ENCODE measurements at places on chromosomes 12 and 14.

GRCh38 chr14:102316338-102316742 lies 3.2 kb upstream of the ZNF839 start:
- no peak for DNase-seq

GRCh38 chr12:132194056-132194455 lies 49.8 kb downstream of the NOC4L start:
- DNase-seq = no peak

- no peak for DNase-seq
Measured at GRCh38 chr12:20601668-20602280, 93.4 kb upstream of the SLCO1C1 start.

- peak; percentile 43 for DNase-seq
Measured at GRCh38 chr12:53743266-53744129, 8.3 kb downstream of the CISTR start.

- no peak for DNase-seq
Measured at GRCh38 chr14:100472094-100472455, 115.1 kb downstream of the BEGAIN start.

DNA sequence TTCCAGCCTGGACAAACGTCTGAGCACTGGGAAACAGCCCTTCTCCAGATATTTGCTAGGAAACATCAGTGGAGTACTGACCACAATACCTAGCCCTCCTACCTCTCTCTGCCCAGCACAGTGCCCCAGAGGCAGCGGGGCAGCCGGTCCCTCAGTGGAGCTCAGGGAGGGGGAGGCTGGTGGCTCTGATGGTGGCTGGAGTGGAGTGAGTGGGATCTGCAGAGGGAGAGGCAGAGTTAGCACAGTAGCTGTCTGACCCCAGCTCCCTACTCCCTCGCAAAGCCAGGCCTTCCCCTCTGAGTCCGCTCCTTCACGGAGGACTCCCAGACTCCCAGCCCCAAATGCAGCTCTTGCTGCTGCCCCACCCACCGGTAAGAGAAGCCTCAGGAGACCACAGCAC lies 30.0 kb downstream of the NCKAP5L start:
- DNase-seq = no peak

DNA sequence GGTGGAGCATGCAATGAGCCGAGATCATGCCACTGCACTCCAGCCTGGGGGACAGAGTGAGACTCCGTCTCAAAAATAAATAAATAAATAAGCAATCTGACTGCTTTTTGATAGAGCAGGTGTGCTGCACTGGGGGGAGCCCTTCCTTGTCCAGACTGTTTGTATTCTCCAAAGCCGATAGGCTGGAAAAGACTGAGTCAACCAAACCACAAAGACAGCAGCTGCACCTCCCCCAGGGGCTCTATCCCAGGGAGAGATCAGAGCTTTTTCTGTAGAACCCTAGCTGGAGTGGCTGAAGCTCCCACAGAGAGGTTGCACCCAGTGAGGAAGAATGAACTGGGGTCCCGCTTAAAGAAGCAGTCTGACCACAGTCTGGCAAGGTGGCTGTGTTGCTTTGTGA lies 45.8 kb upstream of the LALBA start:
- DNase-seq = no peak

DNA sequence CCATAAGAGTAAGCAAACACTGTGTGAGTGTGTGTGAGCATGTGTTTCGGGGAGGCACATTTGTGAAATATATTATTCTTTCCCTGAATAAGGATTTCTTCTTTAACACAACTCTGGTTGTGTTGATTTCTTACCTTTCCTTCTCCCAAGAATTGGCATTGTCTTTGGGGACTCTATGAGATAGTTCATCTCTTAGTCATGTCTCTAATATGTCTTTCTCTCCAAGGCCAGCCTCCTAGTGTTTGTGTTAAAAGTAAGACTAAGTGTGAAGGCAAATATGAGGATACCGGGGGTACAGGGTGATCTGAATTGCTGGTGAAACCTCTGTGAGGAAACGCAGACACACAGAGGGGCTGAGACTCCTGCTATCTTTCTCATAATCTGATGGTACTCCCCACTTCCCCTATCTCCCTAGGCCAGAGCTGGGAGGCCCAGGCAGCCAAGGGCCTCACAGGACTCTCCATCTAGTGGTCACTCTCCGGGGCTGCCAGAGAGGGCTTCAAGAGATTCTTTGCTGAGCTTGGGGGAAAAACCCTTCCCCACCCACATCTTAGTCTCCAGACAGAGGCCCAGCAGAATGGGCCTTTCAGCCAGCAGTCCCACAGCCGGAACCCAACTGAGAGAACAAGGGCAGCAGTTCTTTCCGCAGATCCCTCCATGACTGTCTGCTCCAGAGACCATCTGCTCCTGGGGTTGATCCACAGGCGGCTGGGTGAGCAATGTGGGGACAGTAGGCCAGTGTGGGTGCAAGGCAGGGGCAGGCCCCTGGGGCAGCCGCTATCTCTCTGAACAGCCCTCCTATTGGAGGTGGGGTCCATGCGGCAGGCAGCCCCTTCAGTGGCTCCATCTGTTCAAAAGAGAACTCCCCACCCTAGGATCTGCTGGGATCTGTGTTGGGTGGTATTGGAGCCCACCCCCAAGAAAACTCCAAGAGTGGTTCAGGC lies 5.8 kb upstream of the HOXC12 start:
- no peak for DNase-seq

DNA sequence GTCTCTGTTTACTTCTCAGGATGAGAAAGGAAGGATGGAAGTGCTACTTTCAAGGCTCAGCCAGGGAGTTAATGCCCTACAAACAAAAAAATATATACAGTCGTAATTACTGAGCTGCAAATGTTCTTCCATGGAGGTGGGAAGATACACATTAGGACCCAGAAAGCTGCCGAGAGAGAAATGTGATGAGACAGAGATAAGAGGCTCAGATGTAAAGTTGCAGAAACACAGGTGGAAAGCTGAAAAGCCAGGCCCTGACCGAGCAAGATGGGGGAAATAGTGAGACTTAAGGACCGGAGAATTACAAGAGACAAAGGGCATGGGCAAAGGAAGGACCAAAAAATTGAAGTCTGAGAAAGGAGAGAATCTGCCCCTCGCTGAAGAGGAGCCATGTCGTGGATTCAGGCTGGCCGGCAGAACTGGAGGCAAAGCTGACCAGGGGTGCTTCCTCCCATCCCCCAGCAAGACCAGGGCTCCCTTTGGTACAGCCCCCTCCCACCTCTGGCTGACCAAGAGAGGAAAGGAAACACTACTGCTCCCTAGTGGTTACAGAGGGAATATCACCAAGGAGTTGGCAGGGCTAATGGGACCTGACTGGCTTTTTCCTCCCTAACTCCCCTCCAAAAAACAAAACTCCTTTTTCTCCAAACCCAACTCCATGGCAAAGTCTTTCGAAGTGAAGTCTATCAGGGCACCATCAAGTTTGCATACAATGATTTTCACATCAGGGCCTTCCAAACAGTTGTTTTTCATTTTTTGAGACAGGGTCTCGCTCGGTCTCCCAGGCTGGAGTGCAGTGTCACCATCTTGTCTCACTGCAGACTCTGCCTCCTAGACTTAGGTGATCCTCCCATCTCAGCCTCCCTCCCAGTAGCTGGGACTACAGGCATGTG lies 12.1 kb downstream of the ZFHX2 start:
- no peak for DNase-seq

DNA sequence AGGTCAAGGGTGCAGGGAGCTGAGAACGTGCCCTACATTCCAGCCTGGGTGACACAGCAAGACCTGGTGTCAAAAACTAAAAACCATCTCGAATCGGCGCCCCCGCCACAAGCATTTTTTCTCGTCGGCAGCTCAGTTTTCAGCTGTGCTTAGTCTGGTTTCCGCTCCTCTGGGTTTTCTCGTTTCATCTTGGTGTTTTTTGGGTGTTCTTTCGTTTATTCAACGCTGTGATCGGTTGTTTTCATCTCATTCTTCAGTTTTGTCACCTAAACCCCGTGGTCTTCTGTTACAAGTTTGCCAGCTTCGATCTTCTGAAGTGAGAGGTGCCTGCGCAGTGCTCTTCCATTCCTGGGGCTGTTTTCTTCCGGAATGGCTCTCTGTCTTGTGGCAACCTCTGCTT lies 41.4 kb downstream of the NOC4L start:
- DNase-seq = peak; percentile 43

DNA sequence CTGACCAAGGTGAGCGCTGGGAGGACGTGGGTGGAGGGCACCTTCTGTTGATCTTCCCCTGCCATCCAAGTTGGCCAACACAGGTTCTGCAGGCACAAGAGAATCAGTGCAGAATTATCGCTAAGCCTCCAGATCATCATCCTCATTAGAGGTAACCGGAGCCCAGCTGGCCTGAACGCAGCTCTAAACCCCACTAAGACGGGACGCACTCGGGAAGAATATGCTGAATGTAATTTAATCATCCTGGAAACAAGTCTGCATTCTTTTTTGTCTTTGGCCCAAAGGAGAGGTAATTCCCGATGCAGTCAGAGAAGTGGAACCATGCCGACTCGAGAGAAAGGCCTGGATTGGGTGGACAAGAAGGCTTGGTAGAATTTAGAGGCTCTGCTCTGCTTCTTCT lies 111.0 kb upstream of the GSC start:
- DNase-seq = no peak

- no peak for DNase-seq
Measured at GRCh38 chr14:20397511-20397910, 15.8 kb downstream of the TEP1 start.

- no peak for DNase-seq
Measured at GRCh38 chr14:92497391-92497790, 16.2 kb upstream of the RIN3 start.

- DNase-seq = no peak
Measured at GRCh38 chr12:111268738-111269572, 99.9 kb downstream of the PHETA1 start.
